Retina (tissue), 1 donor: ENCODE measurements at places on chromosomes 1 and 21.
A peak's percentile ranks its signal among the peaks of the same experiment; 100 is the strongest.

- DNase-seq: no peak
These were observed 110.4 kb downstream of the PPIAL4G start for GRCh38 chr1:148372731-148373130.

- peak; percentile 68 for DNase-seq
These were observed 41.0 kb upstream of the RASAL2 start for GRCh38 chr1:178052650-178053461.

GRCh38 chr1:1236176-1236763 is 4.2 kb downstream of the B3GALT6 start:
- no peak for DNase-seq

DNA sequence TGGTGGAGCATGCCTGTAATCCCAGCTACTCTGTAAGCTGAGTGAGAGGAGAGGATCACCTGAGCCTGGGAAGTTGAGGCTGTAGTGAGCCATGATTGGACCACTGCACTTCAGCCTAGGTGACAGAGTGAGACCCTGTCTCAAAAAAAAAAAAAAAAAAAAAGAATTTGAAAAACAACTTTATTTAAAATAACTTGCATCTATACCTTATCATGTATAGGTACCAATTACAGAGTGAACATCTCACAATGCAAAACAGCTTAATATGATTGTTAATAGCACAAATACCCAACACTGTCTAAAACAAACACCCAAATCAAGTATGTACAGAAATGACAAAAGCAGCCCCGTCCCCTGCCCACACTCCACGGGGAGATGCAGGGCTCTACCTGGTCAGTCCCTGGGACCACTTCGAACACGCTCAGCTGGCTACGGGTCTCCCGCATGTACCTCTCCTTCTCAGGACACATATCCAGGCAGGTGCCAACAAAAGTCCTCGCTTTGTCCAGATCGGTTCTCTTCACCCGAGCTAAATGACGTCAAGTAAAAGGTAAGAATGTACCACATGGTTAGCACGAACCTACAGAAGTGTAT is 10.5 kb downstream of the MCM3AP start:
- DNase-seq: no peak

- no peak for DNase-seq
These were observed 78.1 kb downstream of the KCNJ15 start for GRCh38 chr21:38334866-38335265.

DNA sequence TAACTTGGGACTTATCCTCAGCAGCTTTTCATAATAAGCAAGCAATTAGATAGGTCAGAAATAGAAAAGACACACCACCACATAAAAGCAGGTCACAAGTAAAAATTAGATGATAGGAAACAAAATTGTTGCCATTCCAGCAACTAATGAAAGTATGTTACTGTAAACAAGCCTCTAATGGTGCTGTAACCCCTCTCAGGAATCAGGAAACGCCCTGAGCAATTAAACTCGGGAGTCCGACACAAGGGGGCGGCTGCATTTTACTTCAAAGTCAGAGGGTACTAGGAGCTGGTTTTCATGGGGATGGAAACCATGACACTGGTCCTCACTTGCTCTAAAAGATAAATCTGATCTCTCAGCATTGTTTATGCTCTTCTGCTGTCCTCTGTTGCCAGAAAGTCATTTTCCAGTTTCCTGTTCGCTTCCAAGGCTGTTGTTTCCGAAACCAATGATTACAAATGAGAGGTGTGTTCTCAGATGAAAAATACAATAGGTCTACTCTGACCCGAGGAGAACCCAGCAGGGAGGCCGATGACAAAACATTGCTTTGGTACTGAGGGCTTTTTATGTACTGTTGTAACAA is 93.4 kb downstream of the TGFBR3 start:
- no peak for DNase-seq

DNA sequence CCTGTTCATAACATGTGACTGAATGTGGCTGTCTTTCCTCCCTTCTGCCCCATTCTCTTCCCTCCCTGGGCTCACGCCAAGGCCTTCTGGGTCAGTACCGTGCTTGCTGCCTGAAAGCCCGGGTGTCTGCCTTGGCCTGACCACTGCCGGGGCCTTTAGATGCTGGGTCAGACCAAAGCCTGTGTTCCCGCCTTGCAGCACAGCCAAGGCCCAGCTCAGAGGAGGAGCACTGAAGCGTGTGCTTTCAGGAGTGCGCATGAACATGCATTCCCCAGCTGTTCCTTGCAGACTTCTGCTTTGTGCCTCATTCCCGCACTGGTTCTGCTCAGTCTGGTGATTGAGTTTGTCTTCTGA is 27.0 kb upstream of the SARS1 start:
- DNase-seq: peak; percentile 68

DNA sequence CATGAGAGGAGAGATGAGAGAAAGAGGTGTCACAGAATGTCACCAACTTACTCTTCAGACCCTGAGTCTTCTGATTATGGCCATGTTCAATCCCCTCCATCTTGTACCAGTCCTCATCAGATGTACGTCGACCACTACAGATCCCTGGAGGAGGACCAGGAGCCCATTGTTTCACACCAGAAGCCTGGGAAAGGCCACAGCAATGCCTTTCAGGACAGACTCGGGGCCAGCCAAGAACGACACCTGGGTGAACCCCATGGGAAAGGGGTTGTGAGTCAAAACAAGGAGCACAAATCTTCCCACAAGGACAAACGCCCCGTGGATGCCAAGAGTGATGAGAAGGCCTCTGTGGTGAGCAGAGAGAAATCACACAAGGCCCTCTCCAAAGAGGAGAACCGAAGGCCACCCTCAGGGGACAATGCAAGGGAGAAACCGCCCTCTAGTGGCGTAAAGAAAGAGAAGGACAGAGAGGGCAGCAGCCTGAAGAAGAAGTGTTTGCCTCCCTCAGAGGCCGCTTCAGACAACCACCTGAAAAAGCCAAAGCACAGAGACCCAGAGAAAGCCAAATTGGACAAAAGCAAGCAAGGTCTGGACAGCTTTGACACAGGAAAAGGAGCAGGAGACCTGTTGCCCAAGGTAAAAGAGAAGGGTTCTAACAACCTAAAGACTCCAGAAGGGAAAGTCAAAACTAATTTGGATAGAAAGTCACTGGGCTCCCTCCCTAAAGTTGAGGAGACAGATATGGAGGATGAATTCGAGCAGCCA is 8.0 kb downstream of the ELOA start:
- peak; percentile 28 for DNase-seq

- no peak for DNase-seq
These were observed 24.0 kb downstream of the PAX7 start for GRCh38 chr1:18654599-18654998.

- no peak for DNase-seq
These were observed 17.5 kb upstream of the SPSB1 start for GRCh38 chr1:9275161-9275560.

GRCh38 chr1:18211764-18212163 is 104.2 kb downstream of the IGSF21 start:
- no peak for DNase-seq

- DNase-seq: no peak
These were observed 370.6 kb upstream of the SPAG17 start for GRCh38 chr1:118555638-118556037.

GRCh38 chr21:36297938-36298572 is 21.9 kb upstream of the MORC3 start:
- no peak for DNase-seq

- no peak for DNase-seq
These were observed 48.8 kb downstream of the ATP5PO start for GRCh38 chr21:33866826-33867225.

GRCh38 chr1:99850459-99851291 is 514 bp downstream of the AGL start:
- no peak for DNase-seq

GRCh38 chr1:203168256-203168786 is 7.3 kb downstream of the MYBPH start:
- DNase-seq: no peak

DNA sequence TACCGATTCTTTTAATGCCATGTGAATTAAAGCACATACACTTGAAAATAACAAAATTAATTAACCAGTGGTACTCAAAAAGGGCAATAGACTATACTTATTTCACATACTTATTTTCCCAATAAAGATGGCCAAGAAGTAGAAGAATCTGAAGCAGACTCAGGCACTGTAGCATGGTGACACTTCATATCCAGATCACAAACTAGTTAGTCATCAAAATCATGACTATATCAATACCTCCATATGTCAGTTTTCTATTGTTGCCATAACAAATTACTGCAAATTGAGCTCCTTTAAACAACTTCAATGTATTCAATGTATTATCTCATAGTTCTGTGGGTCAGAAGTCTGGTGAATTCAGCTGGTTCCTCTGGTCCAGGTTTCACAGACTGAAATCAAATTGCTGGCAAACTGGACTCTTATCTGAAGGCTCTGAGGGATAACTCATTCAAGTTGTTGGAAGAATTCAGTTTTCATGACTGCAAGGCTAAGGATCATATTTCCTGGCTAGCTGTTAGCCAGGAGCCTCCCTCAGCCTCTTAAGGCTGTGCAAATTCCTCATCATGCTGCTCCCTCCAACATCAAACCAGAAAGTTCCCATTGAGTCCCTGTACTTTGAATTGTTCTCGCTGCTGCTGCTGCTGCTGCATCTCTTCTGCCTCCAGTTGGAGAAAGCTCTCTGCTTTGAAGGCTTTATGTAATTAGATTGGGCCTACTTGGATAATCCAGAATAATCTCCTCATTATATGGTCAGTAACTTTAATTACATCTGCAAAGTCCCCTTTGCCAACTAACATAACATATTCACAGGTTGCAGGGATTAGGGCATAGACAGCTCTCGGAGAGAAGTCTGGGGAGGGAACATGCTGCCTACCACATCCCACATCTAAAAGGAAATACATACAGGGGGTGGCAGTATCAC is 91.5 kb downstream of the MRPL39 start:
- DNase-seq: no peak

DNA sequence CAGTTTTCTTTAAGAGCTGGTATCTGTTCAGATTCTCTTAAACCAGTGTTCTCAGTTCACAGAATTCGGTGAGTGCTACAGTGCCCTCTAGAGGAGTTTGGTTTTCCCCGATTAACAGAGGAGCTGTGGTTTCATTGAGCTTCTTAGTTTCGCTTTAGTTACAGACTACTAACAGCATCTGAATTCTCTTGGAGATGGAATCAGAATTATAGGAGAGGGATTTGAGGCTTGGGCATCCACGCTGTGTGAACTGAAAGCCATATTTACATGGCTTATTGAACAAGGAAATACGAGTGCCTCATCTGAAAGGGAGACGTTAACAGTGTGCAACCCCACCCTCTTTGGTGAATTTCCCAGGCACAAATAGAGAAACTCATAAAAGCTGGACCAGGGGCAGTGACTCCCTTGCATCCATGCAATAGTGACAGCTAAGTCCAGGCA is 202.0 kb downstream of the USH2A start:
- peak; percentile 77 for DNase-seq

GRCh38 chr21:46100426-46100825 is 2.5 kb downstream of the COL6A2 start:
- no peak for DNase-seq

DNA sequence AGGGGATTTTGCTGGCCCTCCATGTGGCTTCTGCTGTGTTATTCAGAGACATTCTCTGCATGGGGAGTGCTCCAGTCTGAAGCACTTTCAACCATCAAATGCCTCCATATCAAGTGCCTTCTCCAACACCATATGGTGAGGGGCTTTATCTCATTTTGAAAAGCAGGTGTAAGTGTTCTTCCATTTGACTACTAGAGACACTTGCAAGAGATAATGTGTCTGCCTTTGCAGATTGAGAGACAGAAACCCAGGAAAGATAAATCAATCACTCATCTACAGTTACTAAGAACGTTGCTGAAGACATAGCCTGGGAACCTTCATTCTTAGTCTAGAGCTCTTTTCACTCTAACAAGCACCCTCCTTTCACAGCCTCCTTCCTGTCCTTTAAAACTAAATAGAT is 29.5 kb upstream of the REG4 start:
- DNase-seq: no peak

GRCh38 chr1:1914971-1915692 is at the start of gene CALML6:
Gene CALML6, plus strand, starts transcription at chr1:1915260. Its CDS starts 21 bp downstream, at chr1:1915281.
- no peak for DNase-seq

DNA sequence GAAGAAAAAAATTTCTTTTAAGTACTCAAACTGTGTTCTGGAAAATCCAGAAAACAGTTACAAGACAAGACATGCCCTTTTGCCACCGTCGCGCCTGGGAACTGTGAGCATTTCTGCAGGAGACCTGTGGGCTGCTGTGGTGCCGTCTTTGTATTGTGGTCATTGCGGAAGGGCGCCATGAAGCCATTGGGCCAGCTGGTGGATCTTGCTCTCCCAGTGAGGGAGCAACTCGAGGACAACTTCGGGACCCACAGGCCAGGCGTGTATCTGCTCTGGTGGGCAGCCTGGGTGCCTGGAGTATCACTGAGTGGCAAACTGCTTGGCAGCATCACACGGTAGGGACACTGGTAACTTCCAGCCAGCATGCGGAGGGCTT is 3.8 kb upstream of the THEMIS2 start:
- no peak for DNase-seq

DNA sequence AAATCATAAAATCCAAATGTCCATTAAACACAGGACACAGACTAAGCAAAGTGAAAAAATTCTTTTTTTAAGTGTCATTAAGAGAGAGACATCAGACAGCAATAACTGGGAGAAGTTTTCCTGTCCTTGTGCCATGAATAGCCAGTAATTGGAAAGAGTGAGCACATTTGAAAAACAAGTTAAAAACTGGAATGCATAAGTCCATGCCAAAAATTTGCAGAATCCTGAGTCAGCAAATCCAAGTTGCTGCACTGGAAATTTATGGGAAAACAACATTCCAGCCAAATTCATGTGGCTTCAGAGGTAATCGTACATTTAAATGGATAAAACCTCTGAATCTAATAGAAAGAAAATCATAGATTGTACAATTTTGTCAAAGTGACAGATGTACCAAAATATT is 291.4 kb downstream of the LRRC40 start:
- no peak for DNase-seq

DNA sequence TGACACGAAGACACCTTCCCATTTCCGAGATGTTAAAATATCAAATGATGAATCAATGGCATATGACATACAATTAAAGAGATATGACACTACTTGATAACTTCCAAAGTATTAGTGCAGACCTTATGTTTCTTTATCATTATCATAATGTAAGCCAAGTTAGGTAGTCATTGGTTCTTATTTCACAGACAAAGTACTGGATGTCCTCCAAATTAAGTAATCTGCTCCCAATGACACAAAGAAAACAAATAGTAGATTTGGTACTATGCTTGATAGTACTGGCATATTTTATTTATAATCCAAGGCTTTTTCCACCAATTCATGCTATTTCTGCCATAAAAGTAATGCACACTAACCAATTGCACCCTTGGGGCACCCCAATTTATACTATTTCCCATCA is 11.9 kb upstream of the NRIP1 start:
- no peak for DNase-seq

- peak; percentile 58 for DNase-seq
These were observed 63.3 kb upstream of the PAXBP1 start for GRCh38 chr21:32834916-32835235.

DNA sequence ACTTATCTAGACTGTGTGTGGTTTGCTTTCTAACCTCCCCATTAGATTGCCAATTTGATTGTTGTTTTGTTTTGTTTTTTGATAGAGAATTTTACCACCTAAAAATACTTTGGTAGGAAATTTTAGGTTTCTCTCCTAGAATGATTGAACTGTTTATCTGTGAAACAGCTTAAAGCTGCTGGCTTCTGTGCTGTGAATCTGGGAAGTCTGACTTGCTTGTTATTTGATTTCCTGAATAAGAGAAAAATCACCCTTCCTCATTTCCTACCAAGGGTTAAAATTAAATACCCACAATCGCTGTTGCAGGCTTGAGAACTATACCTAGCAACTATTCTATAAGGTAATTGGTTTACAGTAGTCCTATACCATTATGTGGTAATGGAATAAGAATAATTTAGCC is 198.9 kb upstream of the CACYBP start:
- DNase-seq: no peak
